ENCODE measurements at places on chromosomes 4 and X. TPM values are rescaled to one million over a fixed set of nuclear protein-coding genes. Genes with fewer than 3 reads are reported as not detected.

NEUROG2 gene
- not detected for total RNA-seq

NWD2 gene
- total RNA-seq = not detected

NAP1L2 gene
- not detected for total RNA-seq

CRMP1 gene
- not detected for total RNA-seq

MAGEA12 gene
- total RNA-seq = not detected

RTL3 gene
- total RNA-seq = not detected

HMX1 gene
- not detected for total RNA-seq

SHISA3 gene
- total RNA-seq = not detected

TRIM75 gene
- total RNA-seq = not detected

NLGN4X gene
- 1.6 TPM for total RNA-seq

ZAR1 gene
- not detected for total RNA-seq

ARHGAP10 gene
- total RNA-seq = 24.6 TPM

ZCCHC12 gene
- not detected for total RNA-seq

HSFX3 gene
- total RNA-seq = not detected

FAM193A gene
- total RNA-seq = 31.3 TPM

TSPAN6 gene
- 5.6 TPM for total RNA-seq

CASK gene
- 43.2 TPM for total RNA-seq

SLC16A2 gene
- 13.7 TPM for total RNA-seq

LRP2BP gene
- 0.70 TPM for total RNA-seq

TBC1D8B gene
- 4.7 TPM for total RNA-seq

ASB5 gene
- not detected for total RNA-seq

DKK2 gene
- total RNA-seq = 0.07 TPM

TEX11 gene
- not detected for total RNA-seq

VEGFC gene
- total RNA-seq = 11.1 TPM

FHDC1 gene
- 2.0 TPM for total RNA-seq

GABRE gene
- total RNA-seq = 19.3 TPM

FGF5 gene
- not detected for total RNA-seq

BEX2 gene
- not detected for total RNA-seq

MSX1 gene
- 3.6 TPM for total RNA-seq

RBM41 gene
- 24.7 TPM for total RNA-seq

NKX6-1 gene
- 1.1 TPM for total RNA-seq

NCBP2L gene
- not detected for total RNA-seq

AVPR2 gene
- total RNA-seq = not detected

BEX1 gene
- total RNA-seq = not detected

AREG gene
- total RNA-seq = 1,402 TPM

CXCL11 gene
- total RNA-seq = not detected
